ENCODE measurements at places on chromosomes 11 and 22.

DNA sequence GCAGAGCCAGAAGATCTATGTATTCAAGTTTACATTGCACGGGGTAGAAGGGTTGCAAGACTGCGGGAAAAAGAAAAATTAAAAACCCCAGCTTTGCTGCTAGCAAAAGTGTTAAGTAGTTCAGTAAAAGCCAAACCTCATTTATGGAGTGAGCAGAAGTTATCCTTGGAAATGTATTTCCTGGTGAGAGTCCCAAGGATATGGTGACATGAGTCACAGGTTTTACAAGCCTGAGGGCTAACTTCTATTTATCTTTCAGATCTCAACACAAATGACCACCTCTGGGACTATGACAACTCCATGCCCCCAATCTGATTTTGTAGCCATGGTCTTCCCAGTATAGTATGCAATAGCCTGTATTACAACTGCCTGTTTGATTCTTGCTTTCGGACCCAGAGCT is 26.1 kb downstream of the ABTB2 start:
- DNase-seq = no peak

DNA sequence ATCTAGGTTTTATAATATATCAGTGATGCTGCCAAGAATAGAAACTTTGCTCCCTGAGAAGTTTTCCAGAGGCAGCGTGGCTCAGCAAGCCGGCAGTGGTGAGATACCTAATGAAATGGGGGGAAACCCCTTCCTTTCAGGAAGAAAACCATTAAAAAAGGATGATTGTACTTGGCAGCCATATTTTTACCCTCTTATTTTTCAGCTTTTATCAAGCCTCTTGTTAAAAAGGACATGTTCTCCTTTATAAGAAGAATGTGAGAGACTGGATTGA is 9.0 kb upstream of the ME3 start:
- no peak for DNase-seq

DNA sequence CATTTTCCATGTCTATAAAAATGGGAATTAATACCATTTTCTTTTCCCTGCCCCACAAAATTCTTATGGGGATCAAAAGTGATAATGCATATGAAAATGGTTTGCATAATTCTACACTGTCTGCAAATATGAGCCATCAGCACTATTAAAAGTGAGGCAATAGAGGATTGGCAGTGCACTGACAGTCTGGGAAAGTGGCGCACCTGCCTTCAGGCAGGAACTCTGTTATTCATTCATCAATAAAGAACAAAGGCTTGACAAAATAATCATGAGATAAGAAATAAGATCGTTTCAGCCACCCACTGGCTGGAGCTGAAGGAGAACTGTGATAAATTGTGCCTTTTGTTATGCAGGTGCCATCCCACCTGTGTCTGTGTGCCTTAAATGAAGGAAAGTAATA is 49.5 kb downstream of the ARFGAP2 start:
- DNase-seq = no peak

DNA sequence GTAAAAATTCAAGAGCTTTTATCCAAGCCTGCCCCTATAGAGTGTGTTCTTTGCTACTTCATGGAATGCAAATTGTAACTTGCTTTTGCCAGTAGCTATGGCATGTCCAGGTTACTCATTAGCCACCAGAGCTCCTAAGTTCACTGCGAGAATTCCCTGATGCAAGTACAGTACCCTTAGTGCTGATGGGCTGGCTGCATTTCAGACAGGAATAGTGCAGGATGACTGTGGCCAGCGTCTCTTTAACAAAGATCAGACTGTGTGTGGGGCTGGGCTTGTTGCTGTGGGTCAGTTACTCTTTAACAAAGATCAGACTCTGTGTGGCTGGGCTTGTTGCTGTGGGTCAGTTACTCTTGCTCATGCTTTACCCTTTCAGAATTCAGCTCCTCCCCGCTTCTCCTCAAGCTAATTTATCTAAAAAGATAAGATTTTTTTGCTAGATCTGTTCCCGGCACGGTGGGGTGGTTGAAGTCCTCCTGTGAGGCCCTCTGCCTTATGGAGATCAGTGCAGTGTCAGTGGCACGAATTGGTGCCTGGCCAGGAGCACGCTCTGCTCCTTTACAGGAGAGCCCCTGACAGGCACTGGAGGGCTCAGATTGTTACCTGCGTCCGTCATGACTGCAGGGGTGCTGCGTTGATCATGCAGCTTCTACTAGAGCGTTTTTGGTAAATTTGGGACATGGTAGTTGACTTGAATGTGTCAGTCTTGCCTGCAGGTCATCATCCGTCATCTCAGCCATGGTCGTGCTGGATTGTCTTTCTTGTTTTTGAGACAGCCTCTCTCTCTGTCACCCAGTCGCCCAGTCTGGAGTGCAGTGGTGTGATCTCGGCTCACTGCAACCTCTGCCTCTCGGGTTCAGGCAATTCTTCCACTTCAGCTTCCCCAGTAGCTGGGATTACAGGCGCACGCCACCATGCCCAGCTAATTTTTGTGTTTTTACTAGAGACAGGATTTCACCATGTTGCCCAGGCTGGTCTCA is 27.0 kb downstream of the AP2A2 start:
- DNase-seq = no peak

DNA sequence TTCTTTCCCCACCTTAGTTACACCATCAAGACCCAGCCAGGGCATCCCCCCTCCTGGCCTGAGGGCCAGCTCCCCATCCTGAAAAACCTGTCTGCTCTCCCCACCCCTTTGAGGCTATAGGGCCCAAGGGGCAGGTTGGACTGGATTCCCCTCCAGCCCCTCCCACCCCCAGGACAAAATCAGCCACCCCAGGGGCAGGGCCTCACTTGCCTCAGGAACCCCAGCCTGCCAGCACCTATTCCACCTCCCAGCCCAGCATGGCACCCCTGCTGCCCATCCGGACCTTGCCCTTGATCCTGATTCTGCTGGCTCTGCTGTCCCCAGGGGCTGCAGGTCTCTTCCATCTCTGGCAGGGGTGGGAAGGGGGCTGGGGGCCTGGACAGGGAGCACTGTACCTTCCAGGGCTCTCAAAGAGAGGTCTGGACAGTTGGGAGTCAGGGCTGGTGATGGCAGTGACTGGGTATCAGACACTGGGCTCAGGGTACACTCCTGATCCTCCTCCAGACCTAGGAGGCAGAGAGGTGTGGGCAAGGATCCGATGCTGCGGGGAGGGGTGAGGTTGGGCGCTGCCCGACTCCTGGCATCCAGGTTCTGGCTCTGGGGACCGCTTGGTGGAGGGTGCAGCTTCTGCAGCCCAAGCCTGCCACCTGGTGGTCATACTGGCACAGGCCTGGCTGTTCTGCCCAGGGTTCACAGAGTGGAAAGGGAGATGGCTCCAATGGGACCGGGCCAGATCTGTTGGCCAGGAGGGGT is at the start of gene UPK2:
UPK2 (plus strand) TSS at position 205 of the 753 bp plus-strand sequence; CDS start at position 258, 53 bp downstream.
- DNase-seq = no peak

GRCh38 chr11:132196928-132197327 is 826.5 kb downstream of the NTM start:
- no peak for DNase-seq

- no peak for DNase-seq
These were observed 50.0 kb upstream of the POU2AF1 start for GRCh38 chr11:111429066-111429506.

- DNase-seq = no peak
These were observed 3.2 kb downstream of the FUT4 start for GRCh38 chr11:94546886-94547285.

- no peak for DNase-seq
These were observed 13.0 kb upstream of the BCL9L start for GRCh38 chr11:118938491-118939403.

DNA sequence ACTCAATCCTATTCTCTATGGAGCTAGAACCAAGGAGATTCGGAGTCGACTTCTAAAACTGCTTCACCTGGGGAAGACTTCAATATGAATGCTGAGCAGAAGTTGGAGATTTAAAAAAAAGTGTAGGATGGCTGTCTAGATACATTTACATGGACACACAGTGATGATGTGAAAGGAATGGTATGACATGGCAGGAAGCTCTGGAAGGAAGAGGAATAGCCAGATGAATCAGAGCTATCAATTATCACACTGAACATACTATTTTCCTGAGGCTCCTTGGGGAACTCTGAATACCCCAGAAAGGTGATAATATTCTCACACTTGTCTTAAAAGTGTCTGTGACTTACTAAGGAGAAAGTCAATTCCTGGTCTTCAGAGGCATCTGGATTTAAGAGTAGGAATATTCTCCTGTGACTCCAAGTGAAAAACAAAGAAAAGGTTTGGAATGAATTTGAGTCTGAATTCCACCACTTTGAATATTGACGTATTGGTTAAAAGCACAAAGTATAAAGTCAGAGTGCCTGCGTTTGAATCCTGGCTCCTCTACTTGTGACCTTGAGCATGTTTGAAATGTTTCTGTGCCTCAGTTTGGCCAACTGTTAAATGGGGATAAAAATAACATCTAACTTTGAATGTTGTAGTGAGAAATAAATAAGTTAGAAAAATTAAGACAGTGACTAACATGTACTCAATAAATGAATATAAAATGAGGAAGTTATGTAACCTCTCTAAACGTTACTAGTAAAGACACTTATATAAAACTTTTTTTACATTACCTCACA is 1.3 kb downstream of the OR52D1 start:
- DNase-seq = no peak

DNA sequence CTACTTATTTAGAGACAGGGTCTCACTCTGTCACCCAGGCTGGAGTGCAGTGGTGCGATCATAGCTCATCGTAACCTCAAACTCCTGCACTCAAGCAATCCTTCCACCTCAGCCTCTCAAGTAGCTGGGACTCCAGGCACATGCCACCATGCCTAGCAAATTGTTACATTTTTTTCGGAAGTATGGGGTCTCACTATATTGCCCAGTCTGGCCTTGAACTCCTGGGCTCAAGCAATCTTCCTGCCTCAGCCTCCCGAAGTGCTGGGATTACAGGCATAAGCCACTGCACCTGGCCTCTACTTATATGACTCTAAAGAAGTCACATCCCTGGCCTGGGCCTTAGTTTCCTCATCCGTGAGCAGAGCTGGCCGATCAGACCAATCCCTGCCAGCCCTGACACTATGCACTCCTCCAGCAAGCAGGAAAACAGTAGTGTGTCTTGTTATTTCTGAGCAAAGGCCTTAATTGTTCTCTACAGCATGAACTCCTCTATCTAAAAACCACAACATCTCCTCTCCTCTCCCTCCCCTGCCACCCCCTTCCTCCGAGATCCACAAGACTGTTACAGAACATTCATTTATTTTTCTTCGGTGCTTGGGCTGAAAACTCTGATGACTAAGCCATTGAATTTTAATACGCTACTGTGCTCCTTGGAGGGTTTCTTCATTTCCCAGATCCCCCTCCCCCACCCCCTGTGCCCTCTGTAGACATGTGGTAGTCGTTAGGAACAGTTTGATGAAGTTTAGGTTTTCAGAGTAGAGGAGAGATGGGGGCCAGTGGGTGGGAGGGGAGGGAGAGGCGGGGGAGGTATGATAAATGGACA is 91.5 kb downstream of the ABTB2 start:
- DNase-seq = no peak

DNA sequence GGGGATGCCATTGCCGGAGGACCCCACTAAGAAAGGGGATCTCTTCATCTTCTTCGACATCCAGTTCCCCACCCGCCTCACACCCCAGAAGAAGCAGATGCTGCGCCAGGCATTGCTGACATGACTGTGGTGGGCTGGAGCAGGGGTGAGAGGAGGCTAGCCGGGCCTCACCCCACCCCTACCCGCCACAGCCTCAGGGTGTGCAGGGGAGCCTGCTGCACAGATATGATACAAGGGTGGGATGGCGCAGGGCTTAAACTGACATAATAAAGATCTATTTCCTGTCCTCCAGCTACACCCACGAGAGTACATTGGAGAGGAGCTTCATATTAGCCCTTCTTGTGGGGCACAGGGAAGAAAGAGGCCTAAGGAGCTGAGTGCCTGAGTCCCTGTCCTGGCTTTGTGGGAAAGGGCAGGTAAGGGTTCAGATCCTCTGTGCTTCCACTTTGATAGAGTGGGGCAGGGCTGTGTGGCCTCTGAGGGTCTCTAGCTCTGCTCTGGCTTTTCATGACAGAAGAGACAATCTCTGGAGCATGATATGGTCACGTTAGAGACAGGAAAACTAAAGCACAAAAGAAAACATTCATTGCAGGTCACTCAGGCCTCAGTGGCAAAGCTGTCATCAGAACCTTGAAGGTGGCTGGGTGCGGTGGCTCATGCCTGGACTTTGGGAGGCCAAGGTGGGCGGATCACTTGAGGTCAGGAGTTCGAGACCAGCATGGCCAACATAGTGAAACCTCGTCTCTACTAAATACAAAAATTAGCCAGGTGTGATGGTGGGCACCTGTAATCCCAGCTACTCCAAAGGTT is 12.4 kb downstream of the UCP2 start:
- DNase-seq = no peak

GRCh38 chr11:110870816-110871522 is 158.7 kb upstream of the ARHGAP20 start:
- DNase-seq = no peak

DNA sequence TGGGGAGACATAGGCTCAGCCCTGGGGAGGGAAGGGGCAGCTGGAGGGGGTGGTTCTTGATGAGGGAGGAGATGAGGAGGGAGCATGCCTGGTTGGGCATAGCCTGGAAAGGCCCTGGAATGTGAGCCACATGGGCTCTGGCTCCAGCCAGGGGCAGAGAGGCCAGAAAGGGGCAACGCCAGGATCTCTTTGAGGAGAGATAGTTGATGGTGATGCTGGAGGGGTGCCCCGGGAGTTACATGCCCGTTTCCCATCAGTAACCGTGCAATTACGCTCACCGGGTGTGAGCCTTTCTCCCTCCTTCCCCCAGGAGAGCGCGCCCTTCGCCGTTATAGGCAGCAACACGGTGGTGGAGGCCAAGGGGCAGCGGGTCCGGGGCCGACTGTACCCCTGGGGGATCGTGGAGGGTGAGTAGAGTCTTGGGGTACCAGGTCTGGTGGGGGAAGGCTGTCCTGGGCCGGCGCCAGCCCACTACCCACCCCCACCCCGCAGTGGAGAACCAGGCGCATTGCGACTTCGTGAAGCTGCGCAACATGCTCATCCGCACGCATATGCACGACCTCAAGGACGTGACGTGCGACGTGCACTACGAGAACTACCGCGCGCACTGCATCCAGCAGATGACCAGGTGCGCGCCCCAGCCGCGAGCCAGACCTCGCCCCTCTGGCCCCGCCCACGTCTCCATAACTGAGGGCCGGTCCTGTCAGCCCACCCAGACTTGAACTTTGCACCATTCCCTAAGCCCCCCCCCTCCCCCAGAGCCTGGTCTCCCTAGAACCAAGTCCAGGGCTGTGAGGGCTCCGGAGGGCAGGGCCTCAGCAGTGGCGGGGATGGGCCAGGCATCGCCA is 1.8 kb upstream of the GP1BB start:
- no peak for DNase-seq
